ENCODE measurements at places on chromosomes 11 and 22. TPM values are rescaled to one million over a fixed set of nuclear protein-coding genes. Genes with fewer than 3 reads are reported as not detected.
A peak's percentile ranks its signal among the peaks of the same experiment; 100 is the strongest.

CEP126 gene
- total RNA-seq = 9.8 TPM

NRXN2 gene
- 21.6 TPM for total RNA-seq

DLG2 gene
- 23.3 TPM for total RNA-seq

IL17REL gene
- total RNA-seq = not detected

KCNE3 gene
- 12.5 TPM for total RNA-seq

MN1 gene
- 22.5 TPM for total RNA-seq

MUC2 gene
- 0.06 TPM for total RNA-seq

BBOX1 gene
- total RNA-seq = not detected

ROBO4 gene
- total RNA-seq = 41.9 TPM

DNA sequence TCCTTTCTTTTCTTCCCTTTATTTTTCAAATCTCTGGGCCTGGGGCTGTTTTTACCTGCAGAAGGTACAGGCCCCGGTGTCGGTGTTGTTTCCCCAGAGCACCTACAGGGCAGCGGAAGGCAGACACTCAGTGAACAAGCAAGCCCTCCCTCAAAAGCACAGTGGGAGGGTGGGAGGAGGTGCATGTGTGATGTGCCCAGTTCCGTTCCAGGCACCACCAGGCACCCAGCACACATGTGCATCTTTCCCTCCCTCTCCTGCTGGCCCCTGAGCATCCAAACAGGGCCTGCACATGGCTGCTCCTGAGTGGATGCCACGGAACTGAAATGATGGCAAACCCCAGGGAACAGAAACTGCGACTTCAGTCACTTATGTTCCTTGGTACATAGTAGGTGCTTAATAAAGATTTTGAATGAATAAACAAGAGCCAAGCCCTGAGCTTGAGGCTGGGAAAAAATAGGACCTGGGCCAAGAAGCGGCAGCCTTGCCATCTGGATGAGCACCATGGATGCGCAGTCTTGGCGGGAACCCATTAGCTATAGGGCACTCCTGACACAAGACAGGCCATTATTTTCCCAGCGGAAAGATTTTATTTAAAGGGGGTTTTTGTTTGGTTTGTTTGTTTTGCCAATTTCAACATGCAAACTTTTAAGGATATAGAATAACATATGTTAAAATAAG, 47.8 kb downstream of the ARRB1 start:
- DNase-seq = no peak

DNA sequence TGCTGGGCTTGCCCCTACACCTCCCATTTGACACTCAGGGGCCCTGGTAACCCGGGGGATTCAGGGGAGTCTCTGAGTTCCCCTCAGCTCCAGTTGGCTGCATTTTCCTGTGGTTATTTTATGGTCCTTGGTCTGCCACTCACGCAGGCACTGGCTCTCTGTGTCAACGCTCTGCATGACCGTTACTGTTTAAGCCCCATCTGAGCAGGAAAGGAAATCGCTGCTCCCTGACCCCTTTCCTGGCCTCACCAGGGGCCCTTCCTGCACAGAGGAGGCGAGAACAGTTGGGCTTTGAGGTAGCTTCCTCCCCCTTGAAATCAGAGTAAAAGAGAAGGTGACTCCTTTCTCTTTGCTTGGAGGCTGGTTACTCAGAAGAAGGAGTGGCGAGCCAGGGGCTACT, 2.4 kb downstream of the C1QTNF4 start:
- DNase-seq = no peak

DNA sequence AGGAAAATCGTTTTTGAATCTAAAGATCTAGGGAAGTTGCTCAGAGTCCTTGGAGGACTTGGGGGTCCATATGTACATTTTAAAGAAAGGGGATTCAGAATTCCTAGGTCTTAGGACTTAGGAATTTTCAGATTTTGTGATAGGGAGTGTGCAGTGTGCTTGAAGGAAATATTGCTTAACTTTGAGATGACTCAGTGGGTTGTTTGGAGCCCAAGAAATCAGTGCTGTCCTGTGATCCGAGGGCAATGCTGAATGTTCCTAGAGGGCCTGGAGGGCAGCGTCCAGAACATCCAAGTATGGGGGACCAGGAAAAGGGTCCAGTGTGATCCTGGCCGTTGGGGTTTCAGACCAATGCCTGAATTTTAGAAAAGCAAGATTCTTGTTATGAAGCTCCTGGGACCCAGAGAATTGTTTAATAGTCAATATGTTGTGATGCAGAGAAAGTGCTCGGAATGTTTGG, 3.1 kb upstream of the IGF2 start:
- no peak for DNase-seq

GRCh38 chr11:114164546-114164945, 105.0 kb downstream of the ZBTB16 start:
- peak; percentile 43 for DNase-seq

- no peak for DNase-seq
Observed at GRCh38 chr11:42772886-42773285, 538.9 kb upstream of the API5 start.

- no peak for DNase-seq
Observed at GRCh38 chr11:114039551-114039950, 20.0 kb upstream of the ZBTB16 start.

- DNase-seq = no peak
Observed at GRCh38 chr11:123822032-123822431, 15.9 kb upstream of the OR6M1 start.

DNA sequence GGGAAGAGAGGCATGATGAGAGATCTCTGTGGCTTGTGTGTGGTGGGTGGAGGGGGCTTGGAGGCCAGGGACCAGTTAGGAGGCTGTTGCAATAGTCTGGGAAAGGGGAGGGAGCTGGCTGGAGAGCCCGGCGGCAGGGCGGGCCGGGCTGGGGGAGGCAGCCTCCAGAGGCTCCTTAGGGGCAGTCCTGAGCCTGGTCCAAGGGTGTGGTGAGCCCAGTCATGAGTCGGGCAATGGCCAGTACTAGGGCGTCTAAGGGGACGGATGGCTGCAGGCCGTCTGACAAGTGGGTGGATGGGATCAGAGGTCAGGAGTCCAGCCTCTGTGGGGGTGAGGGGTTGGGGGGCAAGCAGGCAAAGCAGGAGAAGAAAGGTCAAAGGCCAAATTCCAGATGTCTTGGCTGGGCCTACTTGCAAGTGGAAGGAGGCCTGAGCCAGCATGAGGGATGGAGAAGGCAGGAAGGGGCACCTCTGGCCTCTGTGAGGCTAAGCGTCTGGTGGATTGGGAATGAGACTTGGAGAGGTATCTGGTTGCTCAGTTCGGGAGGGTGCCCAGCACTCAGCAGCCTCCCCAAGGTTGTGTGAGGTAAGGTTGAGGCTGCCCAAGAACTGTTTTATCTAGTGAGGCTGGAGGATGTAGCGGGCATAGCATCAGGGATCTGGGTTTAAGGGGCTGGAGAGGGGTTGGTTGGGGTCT, 6.0 kb upstream of the CD248 start:
- DNase-seq = no peak

GRCh38 chr11:132818951-132819350, 713.4 kb downstream of the OPCML start:
- no peak for DNase-seq

- DNase-seq = no peak
Observed at GRCh38 chr11:95605271-95605940, 184.2 kb downstream of the FAM76B start.

- no peak for DNase-seq
Observed at GRCh38 chr11:68962527-68963250, 18.1 kb downstream of the MRGPRD start.

Data from aorta (tissue), 5 donors.